ENCODE measurements at places on chromosomes 2 and 18.
A peak's percentile ranks its signal among the peaks of the same experiment; 100 is the strongest.

GRCh38 chr18:62760403-62760734 is 45.0 kb downstream of the PHLPP1 start:
- DNase-seq, result no peak

- peak; percentile 64 for DNase-seq
Measured at GRCh38 chr2:196233021-196233804, 61.8 kb upstream of the STK17B start.

GRCh38 chr2:65386344-65386743 is 46.1 kb downstream of the SPRED2 start:
- no peak for DNase-seq

DNA sequence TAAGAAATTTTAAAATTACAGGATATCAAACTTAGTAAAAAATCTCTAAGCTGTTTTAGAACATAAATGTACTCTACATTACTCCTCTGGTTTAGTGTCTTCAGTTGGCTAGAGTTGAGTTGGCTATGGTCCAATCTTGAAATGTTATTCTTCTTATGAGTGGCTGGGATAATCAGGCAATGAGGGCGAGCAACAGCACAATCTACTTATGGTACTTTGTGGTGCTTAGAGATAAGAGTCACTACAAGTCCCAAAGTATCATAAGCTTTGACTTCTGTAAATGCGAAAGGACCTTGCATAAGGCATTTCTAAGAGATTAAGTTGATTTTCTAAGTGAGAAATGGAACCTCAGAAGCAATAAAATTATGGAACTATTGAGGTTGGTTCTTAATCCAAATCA is 361.7 kb downstream of the GPD2 start:
- no peak for DNase-seq

- DNase-seq, result no peak
Measured at GRCh38 chr2:29655391-29656086, 265.8 kb downstream of the ALK start.

- DNase-seq, result no peak
Measured at GRCh38 chr18:30465096-30465495, 577.4 kb downstream of the DSC3 start.

GRCh38 chr2:98091738-98092137 is 4.8 kb downstream of the VWA3B start:
- DNase-seq, result no peak

- no peak for DNase-seq
Measured at GRCh38 chr2:160367887-160368286, 125.7 kb downstream of the RBMS1 start.

DNA sequence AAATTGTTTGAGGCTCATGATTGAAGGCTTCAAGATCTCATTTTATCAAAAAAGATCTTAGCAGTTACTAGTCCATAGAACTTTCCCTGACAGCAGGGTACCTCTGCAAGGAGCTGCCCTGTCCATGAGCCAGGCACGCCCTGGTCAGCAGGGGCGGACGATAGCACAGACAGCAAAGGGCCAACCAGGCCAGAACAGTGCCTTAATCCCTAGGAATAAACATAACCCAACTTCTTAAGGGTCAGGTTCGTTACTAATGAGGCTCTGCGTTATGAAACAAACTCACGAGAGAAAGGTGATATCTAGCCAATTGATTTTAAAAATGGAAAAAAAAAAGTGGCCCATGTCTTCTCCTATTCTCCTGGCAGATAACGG is 59.2 kb downstream of the BCL2 start:
- no peak for DNase-seq

DNA sequence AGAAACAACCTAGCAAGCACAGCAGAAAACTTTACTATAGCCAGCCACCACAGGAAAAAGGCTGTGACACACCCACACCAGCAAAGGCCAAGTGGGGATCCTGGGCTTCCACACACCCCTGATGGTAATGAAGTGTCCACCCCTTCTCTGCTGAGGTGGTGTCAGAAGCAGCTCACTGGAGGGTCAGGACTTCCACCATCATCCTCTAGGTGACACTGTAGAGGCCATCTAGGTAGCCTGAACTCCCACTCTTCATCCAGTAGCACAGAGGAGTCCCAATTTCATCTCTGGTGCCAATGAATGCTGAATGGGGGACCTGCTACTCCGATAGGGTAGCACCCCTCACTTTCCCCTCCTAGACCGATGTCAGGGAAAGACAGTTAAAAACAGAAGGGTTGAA is 1544.4 kb downstream of the LRP1B start:
- DNase-seq, result no peak

DNA sequence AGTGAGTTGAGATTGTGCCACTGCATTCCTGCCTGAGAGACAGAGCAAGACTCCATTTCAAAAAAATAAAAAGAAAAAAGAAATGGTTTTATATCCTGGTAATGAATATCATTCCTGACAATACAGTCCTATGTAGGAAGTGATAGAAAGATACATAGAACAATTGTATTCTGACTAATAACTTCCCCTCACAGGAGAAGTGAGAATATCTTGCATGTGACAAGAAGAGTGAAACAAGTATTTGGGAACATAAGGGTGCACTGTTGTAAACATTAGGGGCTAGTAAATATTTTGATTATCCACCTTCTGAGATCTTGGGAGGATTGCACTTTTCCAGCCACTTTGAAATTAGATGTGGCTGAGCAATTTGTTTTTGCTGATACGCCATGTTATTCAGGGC is 40.7 kb downstream of the KLHL14 start:
- DNase-seq, result no peak

DNA sequence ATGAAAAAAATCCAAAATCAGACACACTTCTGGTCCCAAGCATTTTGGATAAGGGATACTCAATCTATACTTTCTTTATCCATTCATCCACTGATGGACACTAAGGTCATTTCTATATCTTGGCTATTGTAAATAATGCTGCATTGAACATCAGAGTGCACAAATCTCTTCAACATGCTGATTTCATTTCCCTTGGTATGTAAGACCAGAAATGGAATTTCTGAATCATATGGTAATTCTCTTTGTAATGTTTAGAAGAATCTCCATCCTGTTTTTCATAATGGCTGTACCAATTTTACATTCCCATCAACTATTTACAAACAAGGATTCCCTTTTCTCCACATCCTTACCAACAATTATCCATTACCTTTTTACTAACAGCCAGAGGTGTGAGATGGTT is 33.7 kb upstream of the MCM6 start:
- no peak for DNase-seq

- no peak for DNase-seq
Measured at GRCh38 chr18:22447792-22448191, 30.1 kb upstream of the CTAGE1 start.

GRCh38 chr2:85564144-85564563 is 2.9 kb upstream of the GGCX start:
- DNase-seq, result no peak

DNA sequence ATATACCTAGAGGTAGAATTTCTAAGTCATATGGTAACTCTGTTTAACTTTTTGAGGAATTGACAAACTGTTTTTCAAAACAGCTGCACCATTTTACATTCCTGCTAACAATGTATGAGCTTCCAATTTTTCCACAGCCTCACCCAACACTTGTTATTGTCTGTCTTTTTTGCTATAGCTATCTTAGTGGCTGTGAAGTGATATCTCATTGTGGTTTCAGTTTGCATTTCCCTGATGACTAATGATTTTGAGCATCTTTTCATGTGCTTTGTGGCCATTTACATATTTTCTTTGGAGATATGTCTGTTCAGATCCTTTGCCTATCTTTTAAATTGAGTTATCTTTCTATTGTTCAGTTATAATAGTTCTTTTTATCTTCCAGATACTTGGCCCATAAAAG is 273.8 kb downstream of the AGPS start:
- DNase-seq, result no peak

GRCh38 chr2:129887688-129888266 is 91.7 kb upstream of the RAB6C start:
- DNase-seq, result no peak

DNA sequence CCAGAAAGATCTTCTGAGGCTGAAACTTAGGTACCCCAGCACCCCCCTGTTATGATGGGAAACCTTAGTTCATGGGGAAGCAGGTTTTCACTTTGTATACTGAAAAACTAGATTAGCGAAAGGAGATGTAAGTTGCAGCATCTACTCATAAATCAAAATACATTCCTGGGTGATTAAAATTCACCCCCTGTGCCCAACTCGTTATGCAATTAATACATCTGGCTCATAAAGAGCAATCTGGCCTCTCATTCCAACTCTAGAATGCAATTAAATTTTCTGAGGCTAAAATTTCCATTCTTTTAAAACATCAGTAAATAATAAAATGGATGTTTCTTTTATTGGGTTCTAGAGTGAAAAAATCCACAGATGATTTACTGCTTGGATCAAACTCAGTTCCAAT is 110.9 kb upstream of the BZW1 start:
- no peak for DNase-seq

GRCh38 chr2:211503856-211504255 is 947.5 kb downstream of the CPS1 start:
- DNase-seq, result no peak

All from ureter (tissue), 1 donor.